ENCODE measurements at places on chromosomes 7 and 10.

DNA sequence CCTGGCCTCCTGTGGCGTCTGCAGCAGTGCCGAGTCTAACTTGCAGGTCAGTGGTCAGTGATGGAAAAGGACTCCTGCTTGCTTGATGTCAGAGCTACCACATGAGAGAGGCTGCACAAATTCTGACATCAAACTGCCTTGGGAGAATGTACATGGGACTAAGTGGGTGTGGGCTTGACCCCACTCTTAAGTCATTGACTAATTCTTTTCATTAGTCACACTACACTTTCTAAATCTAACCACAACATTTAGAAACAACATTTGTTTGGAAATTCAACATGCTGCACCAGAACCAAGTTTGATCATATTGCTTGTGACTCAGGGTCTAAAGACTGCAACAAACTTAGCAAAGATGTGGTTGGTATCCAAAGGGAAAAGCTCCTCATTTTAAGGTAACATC, 24.4 kb upstream of the CDC14C start:
- DNase-seq: no peak

DNA sequence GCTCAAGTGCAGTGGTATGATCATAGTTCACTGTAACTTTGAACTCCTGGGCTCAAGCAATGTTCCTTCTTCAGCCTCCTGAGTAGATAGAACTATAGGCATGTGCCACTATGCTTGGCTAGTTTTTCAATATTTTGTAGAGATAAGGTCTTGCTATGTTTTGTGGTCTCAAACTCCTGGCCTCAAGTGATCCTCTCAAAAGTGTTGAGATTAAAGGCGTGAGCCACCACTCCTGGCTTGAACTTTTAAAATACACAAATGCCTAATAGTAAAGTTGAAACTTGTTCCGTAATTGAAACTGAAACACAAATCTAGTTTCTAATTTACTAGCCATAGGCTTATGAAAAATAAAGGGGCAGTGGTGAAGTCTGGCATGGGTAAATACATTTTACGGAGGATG, 65.7 kb downstream of the AP3M1 start:
- DNase-seq: no peak

- no peak for DNase-seq
Measured at GRCh38 chr10:13632884-13633440, 46.2 kb downstream of the PRPF18 start.

DNA sequence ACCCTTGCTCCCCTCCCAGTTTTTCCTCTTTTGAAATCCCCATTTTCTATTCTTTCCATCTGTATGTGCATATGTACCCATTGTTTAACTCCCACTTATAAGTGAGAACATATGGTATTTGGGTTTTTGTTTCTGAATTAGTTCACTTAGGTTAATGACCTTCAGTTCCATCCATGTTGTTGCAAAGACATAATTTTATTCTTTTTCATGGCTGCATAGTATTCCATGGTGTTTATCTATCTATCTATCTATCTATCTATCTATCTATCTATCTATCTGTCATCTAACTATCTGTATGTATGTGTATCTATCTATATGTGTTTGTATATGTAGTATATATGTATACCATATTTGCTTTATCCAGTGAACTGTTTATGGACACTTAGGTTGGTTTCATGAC, 264.2 kb upstream of the SEMA3E start:
- no peak for DNase-seq

DNA sequence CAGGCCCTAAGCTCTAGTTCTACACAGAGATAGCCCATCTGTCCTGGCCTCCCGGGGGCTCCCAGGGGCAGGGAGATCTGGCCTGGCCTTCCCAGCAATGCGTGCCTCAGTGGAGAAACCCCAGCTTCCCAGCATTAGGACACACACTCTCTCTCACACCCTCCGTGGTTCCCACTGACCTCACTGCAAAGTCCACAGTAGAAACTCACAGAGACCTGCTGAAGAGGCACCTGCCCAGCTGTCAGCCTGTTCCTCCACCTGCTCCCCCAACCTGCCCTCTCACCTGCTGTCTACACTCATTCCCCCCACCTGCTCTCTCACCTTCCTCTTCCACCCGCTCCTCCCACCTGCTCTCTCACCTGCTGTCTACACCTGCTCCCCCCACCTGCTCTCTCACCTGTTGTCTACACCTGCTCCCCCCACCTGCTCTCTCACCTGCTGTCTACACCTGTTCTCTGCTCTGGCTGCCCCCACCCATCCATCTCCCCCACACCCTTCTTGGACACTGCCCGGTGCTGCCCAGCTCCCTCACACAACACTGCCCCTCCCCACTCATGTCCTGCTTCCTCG, 21.1 kb upstream of the PFKP start:
- no peak for DNase-seq

- no peak for DNase-seq
Measured at GRCh38 chr7:22549051-22549450, 49.1 kb upstream of the STEAP1B start.

GRCh38 chr7:1313613-1314012, 80.9 kb downstream of the UNCX start:
- DNase-seq: no peak

GRCh38 chr7:150665896-150666295, 19.6 kb upstream of the GIMAP2 start:
- no peak for DNase-seq

DNA sequence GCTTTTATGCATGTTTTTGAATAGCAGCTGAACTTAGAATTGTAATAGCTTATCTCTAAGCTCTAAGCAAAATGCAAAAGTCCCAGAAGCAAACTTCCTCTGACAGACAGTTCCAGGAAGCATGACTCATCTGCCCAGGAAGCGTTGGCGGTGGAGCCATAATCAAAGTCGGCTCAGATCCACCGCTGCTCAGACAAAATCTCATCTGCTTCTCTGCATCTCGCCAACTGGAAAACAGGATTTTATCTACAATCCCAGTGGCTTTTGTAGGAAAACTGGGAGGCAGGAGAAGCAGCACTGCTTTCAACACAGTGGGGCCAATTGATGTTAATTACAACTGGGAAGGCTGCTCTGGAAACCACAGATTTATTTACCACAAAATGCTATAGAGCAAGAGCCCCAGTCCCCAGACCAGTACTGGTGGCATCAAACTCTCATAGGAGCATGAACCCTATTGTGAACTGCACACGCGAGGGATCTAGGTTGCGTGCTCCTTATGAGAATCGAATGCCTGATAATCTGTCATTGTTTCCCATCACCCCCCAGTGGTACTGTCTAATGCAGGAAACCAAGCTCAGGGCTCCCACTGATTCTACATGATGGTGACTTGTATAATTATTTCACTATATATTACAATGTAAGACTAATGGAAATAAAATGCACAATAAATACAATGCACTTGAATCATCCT, 99.9 kb downstream of the CUBN start:
- DNase-seq: peak; percentile 83

DNA sequence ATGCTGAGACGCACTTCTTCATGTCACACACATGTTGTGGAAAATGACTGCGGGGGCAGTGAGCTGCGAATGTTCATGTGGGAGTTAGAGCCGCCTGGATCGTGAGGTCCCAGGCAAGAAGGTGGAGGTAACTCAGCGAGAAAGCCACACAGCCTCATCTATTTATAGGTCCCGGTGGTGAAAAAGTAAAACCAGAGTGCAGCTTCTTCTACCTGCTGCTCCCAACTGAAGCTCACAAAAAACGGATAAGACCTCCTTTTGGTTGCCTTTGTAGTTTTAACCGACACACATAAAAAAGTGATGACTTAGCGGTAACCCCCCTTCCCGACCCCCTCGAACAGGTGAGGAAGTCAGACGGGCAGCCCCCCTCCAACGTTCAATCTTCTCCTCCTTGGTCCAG, 276.9 kb downstream of the GATA3 start:
- DNase-seq: no peak

DNA sequence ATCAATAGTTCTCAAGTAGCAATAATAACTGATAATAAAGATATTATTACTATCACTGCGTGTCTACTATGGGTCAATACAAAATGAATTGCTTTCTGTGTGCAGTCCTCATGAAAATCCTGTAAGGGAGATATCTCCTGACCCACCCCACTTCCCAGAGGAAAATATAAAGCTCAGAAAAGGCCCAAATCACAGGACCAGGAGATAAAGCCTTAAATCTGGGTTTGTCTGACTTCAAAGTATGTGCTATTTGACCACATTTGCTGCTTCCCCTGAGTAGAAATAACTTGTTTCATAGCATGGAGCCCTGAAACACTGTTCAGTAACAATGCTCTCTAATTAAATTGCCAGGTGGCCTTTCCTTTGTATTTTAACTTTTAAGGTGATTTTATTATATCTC, 174.1 kb downstream of the JAZF1 start:
- DNase-seq: no peak

DNA sequence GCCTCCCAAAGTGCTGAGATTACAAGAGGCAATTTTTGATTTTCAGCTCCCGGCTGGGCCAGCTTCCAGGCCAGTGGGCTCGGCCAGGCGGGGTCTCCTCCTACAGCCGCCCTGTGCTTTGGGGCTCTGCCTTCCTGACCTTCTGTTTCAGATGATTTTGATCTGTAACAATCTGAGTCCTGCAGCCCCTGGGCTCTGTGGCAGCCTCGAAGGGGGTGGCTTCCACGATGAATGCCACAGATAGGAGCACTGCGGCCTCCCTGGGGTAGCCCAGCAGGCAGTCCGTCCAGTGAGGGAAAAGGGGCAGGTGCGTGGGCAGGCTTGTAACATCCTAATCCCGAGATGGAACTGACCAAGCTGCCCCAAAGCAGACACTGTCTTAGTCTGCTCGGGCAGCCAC, 177.5 kb downstream of the DNAJB6 start:
- DNase-seq: peak; percentile 54

DNA sequence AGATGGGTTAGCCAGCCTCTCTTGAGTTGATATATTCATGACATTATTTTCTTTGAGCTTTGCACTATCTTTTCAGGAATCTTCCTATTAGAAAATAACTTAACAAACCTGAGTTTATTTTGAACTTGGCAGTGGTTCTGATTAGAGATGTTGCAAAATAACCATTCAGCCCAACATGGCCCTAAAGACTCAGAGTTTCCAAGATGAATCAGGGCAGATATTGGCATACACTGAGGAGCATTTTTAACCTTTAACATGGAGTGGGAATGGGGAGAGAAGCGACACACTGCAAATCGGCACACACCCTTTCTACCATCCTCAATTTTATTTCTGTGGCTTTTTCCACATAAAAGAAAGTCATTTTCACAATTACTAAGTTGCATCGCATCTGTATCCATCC, 190.8 kb downstream of the TRIL start:
- no peak for DNase-seq

- no peak for DNase-seq
Measured at GRCh38 chr10:124701881-124702656, 42.1 kb downstream of the FAM53B start.

- DNase-seq: no peak
Measured at GRCh38 chr10:113044016-113044755, 94.1 kb downstream of the TCF7L2 start.

GRCh38 chr7:30984359-30985107, 20.8 kb downstream of the GHRHR start:
- DNase-seq: no peak

DNA sequence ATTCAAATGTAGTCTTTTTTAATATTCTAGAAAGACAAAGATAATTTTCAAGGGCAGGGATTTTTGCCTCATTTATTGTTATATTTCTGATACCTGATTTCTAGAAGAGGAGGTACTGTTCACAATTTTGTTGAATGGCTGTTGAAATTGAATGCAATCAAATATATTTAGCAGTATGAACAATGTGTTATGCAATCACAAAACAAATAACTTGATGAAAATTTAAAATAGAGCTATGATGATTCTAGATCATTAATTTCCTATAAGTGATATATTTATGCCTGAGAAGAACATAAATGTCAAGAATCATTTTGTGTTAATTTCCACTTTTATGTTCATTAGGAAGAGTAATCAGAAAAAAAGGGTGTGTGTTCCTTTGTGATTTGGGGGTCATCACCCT, 114.6 kb upstream of the CNTNAP2 start:
- no peak for DNase-seq

DNA sequence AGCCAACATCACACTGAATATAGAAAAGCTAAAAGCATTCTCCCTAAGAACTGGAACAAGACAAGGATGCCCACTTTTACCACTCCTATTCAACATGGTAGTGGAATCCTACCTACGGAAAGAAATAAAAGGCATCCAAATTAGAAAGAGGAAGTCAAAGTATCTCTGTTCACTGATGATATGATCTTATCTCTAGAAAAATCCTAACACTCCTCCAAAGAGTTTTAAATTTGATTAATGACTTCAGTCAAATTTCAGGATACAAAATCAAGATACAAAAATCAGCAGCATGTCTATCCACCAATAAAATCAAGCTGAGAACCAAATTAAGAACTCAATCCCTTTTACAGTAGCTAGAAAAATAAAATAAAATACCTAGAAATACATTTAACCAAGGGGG, 35.3 kb upstream of the TNKS2 start:
- DNase-seq: no peak

- DNase-seq: no peak
Measured at GRCh38 chr7:11478426-11478825, 353.6 kb downstream of the THSD7A start.

DNA sequence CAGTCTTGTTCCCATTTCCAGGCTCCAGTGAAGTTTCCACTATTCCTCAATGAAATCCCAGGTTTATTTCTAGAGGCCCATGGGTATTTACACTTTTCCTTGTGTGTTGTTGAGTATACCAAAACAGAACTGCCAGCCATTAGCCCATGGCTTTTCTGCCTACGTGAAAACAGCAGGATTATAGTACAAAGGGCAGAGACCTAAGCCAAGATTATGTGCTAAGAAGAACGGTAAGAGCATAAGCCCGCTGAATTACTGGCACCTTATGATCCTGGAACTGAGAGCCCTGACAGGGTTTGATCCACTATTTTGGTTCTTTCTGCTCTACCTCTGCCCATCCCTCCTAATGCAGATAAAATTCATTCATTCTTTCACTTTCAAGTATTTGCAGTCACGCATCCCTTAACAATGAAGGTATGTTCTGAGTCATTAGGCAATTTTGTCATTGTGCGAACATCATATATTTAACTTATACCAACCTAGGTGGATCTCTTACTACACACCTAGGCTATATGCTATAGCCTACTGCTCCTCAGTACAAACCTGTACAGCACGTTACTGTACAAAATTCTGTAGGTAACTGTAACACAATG, 16.0 kb downstream of the SEMA3C start:
- no peak for DNase-seq

DNA sequence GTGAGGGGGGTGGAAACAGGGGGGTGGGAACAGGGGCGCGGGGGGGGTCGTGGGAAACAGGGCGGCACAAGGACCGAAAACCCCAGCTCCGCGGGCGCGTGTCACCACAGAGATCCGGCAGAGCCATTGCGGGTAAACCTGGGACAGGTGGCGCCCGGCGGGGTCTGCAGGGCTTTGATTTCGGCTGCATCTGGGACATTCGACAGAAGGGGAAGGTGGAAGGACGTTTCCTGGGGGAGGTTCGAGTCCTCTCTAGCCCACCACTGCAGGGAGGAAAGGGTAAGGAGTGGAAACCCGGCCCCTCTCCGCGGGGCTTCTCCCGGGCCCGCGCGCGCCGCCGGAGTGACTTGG, 7.5 kb downstream of the NKX2-3 start:
- DNase-seq: no peak
